ENCODE measurements at places on chromosomes 11 and 22.

DNA sequence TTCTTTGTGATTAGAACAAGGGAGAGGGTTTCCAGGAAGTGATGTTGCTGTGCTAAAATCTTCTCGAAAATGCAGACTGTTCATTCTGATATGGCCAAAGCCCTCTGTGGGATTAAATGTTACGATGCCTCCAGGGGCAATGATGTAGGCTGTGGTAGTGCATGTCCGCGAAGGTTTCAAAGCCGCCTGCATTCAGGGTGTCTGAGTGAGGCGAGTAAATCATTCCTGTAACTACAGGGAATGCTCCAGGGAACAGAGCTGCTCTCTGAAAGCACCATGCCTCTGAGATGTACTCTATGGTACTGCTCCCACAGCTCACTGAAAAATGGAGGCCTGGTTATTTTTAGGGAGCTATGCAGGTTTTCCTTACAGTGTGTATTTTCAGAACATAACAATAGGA is 21.2 kb downstream of the PDGFD start:
- DNase-seq = no peak

DNA sequence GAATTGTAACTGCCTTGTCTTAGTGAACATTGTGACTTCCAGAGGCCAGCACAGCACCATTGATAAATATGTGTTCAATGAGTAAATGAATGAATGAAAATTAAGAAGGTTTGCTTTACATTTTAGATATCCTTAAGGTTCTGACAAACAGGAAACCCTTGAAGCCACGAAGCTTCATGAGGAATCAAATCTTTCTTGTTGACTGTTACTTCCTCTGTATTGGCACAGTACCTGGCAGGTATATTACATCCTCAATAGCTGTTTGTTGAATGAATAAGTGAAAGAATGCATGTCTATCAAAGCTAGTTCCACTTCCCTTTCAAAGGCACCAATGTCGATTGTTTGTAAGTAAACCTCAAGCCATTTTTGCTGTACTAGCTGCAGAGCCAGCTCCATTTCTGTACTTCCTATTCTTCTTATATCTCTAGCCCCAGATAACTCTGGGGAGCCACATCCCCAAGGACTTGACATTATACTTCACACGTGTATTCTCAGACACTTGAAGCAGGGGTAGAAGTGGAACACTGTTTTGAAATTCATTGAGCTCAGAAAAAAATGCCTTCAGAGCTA is 140.3 kb upstream of the RAG2 start:
- DNase-seq = no peak

GRCh38 chr11:47433157-47433556 is 6.9 kb upstream of the PSMC3 start:
- DNase-seq = no peak

DNA sequence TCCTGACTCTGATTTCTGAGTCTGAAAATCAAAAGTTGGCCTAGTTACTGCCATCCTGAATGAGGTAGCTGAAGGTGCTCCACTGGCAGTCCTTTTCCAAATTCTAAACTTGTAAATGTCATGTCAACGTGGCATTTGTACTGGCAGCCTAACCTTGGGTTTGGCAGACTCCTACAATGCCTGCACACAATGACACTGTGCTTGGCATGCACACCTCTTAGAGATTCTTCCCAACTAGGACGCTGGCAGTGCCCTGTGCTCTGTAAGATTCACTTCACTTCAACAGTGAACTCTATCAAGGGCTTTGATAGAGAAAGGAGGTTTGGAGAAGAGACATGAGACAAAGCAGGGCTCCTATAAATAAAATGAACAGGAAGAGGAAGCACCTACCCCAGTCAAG is 21.9 kb upstream of the PPP2R1B start:
- no peak for DNase-seq

- no peak for DNase-seq
Observed at GRCh38 chr11:124493016-124493655, 47.6 kb upstream of the OR8B8 start.

Measured in activated naive CD4-positive, alpha-beta T cell treated with anti-CD3 and anti-CD28 coated beads for 36 hours (primary cell).